ENCODE measurements at places on chromosomes 2 and 18. TPM values are rescaled to one million over a fixed set of nuclear protein-coding genes. Genes with fewer than 3 reads are reported as not detected.

Gene ANKRD30BL
- not detected for total RNA-seq

Gene SIX2
- not detected for total RNA-seq

Gene LYG2
- total RNA-seq = 0.92 TPM

Gene SPP2
- total RNA-seq = 0.73 TPM

Gene MC4R
- not detected for total RNA-seq

Gene PDE11A
- total RNA-seq = under 0.01 TPM

Gene RPRM
- total RNA-seq = not detected

Gene ABCB11
- total RNA-seq = not detected

Gene CCBE1
- 4.0 TPM for total RNA-seq

Gene OBSL1
- total RNA-seq = 35.9 TPM

Gene TMEM178A
- 1.2 TPM for total RNA-seq

Gene TUBB8B
- total RNA-seq = not detected

Gene TUBA3E
- total RNA-seq = not detected

Gene GRB14
- total RNA-seq = 5.7 TPM

Gene TCF23
- total RNA-seq = not detected

Gene CRYGD
- total RNA-seq = not detected

Gene GATA6
- total RNA-seq = 180 TPM

Gene TNFAIP6
- total RNA-seq = 10.5 TPM

Gene TXNDC2
- total RNA-seq = not detected

Data from stomach (tissue), 19 donors.